NCI-H774 (cell line): ENCODE measurements at places on chromosomes 16 and 17.

DNA sequence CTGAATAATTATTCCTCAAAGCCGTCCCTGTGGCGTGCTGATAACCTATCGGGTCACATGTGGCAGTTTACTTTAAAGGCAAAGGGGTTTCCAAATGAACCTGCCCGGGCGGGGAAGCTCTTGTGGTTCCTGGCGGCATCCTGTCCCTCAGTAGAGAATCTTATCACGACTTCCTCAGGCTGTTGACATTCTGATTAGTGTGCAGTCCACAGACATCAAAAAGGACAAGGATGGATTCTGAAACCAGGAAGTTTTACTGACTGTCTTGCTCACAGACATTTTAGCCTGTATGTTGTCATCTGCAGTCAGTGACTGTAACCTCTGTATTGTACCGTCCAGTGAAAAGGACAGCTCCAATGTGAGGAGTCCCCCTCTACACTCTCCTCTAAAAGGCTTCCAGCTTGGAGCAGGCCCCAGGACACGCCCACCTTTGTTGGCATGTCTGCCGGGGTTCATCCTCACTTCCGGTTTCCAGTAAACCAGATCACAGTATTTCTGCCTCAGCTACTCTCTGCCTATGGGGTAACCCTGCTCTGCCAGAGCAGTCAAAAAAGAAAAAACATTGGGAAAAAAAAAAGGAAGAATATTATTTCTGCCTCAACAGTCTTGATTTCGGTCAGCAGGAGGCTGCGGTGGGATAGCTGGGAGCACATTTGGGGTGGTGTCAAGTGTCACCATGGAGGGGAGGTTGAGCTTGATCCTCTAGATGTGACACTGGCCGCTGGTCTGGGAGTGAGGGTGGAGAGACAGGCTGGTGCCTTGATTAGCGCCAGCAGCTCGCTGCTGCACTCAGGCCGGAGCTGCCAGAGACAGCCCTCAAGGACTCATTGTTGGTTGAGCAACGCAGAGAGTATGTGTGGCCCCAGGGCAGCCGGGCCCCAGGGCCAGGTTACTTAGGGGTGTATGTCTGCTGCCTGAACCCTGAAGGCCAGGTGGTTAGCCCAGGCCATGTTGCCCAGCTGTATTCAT, 89.0 kb upstream of the DNAH17 start:
- DNase-seq = no peak

DNA sequence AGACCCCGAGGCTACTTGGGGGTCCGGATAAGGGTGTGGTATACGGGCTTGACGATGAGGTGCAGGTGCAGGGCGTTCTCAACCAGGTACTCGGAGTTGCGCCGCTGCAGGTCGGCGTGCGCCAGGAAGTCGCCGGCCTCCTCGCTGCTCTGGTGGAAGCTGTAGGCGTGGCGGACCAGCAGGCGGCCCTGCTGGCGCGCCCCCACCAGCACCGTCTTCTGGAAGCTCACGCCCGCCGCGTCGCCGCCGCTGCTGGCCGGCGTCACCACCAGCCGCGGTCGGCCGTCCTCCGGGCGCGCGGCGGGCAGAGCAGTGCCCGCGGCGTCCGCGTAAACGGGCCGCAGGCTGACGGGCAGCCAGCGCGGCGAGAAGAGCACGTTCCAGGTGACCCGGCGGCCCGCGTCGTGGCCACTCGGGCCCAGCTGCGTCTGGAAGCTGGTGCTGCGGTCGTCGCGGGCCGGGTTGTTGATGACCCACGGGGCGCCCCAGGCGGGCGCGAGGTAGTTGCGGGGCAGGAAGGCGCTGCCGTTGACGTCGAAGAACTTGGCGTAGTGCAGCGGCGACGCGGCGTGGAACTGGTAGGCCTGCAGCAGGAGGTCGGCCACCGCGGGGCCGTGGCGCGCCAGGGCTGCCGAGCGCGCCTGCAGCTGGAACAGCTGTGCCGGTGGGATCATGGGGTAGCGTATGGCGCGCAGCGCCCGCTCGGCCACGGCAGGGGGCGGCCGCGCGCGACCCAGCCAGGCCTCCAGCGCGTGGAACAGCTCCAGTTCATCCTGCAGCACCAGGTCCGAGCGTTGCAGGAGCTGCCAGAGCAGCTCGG, 4.8 kb downstream of the BTBD17 start:
- DNase-seq = no peak

DNA sequence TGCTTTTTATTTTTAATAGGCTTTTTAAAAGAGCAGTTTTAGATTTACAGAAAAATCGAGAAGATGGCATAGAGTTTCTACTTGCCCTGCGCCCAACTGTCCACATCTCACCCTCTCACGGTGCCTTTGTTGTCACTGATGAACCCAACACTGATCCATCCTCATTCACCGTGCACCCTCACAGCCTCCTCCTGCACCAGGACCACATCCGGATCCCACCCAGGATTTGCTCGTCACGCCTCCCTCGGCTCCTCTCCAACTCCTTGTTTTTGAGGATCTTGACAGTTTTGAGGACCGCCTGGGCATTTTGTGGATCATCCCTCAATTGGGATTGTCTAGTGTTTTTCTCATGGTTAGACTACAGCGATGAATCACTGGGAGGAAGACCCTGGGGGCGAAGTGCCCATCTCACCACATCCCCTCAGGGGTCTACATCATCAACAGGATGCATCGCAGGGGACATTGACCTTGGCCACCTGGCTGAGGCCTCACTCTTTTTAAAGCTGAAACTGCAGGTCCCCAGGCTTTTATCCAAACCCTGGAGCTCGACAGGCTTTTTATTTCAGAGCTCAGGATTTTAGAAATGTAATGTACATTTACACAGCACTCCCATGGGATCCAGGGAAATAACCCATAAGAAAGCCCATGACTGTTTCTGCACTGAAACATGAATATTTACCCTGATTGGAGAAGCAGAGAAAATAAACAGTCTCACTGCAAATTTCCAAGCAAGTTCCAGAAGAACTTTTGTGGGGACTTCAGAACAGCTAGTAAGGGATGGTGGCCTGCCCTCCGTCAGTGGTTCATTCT, 71.8 kb upstream of the ZNF469 start:
- DNase-seq = no peak

DNA sequence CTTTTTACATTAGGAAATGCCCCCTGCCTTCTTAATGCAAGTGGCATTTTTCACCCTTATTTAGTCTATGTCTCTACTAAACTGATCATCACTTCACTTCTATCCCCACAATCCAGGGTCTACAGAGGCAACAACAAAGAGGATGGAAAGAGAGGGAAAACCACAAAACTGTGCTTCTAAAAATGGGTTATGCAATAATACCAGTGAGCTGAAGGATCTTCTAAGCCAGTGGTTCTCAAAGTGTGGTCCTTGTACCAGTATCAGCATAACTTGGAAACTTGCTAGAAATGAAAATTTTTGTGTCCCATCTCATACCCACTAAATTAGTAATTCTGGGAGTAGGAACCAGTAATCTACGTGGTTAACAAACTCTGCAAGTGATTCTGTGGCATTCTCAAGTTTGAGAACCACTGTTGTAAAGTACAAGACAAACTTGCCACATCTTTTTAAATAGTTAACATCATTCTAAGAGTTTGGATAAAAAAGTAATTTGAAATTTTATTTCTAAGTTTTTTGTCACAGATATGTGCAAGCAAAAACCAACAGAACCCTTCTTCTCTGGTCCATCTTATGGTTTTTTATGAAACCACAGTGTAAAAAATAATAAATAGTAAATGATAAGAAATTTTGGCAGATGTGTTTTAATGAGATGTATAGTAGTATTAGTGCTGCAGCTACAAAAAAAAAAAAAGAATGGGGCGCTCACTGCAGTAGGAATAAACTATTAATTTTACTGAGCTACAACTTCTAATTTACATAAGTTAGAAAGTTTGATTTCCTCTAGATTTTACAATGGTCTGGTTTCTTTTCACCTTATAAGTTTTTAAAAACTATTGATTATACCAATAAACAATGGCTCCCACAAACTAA, 16.2 kb downstream of the CDC27 start:
- no peak for DNase-seq

- no peak for DNase-seq
Measured at GRCh38 chr17:27825459-27825858, 25.1 kb upstream of the NOS2 start.

- DNase-seq = no peak
Measured at GRCh38 chr17:56679115-56679776, 85.7 kb downstream of the NOG start.

GRCh38 chr17:75371339-75371738, 34.1 kb downstream of the GRB2 start:
- DNase-seq = no peak

- no peak for DNase-seq
Measured at GRCh38 chr17:5283571-5284315, 1.7 kb downstream of the RABEP1 start.

- peak; percentile 42 for DNase-seq
Measured at GRCh38 chr16:84952335-84953189, 58.8 kb downstream of the ZDHHC7 start.

DNA sequence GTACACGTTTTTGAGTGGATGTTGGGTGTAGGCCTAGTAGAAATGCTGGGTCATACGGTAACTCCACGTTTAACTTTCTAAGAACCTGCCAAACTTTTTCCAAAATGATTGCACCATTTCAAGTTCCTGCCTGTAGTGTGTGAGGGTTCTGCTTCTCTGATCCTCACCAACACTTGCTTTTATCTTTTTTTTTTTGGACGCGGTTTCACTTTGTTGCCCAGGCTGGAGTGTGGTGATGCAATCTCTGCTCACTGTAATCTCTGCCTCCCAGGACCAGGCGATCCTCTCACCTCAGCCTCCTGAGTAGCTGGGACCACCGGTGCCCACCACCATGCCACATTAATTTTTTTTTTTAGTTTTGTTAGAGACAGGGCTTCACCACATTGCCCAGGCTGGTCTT, 23.5 kb downstream of the ZNF750 start:
- DNase-seq = no peak

- no peak for DNase-seq
Measured at GRCh38 chr17:45223539-45224528, 2.1 kb downstream of the FMNL1 start.
